Sciatic nerve (tissue), 2 donors: ENCODE measurements at places on chromosomes 1 and 21. TPM values are rescaled to one million over a fixed set of nuclear protein-coding genes. Genes with fewer than 3 reads are reported as not detected.

DNA sequence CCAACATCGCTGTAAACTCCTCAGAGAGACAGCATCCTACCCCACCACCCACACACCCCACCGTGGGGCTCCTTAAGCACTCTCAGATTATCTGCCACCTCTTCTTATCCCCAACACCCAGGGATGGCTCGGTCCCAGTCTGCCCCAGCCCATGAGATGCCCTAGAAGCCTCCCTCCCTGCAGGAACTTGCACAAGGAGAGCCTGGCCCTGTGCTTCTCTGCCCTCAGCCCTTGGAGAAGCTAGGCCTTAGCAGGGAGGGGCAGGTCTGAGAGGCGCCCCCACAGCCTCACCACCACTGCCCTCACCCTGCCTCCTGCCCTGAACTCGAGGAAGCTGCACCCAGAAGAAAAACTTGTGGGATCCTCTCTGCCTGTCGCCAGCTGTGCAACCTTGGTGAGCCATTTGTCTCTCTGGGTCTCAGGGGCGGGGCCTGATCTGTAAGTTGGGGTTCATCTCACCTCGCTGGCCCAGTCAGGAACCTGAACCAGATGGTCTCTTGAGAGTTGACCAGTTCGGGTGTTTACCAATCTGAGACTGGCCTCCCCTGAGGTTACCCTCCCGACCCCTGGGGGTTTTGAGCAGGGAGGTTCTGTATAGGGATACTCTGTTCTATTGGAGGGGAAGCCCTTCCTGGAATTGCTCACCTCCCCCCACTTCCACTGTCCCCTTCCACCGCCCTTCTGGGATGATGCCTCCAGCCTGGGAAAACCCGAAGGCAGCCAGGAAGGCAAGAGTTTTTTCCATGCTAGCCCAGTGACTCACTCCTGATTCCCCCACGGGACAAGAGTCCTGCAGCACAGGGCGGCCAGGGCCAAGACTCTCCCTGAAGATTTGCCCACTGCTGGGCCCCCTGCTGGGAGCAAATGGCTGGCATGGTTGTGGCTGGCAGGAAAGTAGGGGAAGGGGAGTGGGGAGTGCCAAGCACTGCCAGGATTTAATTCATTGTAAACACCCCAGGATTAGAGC lies at the start of gene S100A3:
TSS of gene S100A3 (minus strand) at position 537 of the 967 bp plus-strand sequence. CDS start 773 bp downstream, outside the sequence.
- DNase-seq: peak; percentile 75

- no peak for DNase-seq
These were observed 887.8 kb upstream of the NCAM2 start for GRCh38 chr21:20110368-20110767.

The PM20D1 gene
- 3.9 TPM for total RNA-seq

DNA sequence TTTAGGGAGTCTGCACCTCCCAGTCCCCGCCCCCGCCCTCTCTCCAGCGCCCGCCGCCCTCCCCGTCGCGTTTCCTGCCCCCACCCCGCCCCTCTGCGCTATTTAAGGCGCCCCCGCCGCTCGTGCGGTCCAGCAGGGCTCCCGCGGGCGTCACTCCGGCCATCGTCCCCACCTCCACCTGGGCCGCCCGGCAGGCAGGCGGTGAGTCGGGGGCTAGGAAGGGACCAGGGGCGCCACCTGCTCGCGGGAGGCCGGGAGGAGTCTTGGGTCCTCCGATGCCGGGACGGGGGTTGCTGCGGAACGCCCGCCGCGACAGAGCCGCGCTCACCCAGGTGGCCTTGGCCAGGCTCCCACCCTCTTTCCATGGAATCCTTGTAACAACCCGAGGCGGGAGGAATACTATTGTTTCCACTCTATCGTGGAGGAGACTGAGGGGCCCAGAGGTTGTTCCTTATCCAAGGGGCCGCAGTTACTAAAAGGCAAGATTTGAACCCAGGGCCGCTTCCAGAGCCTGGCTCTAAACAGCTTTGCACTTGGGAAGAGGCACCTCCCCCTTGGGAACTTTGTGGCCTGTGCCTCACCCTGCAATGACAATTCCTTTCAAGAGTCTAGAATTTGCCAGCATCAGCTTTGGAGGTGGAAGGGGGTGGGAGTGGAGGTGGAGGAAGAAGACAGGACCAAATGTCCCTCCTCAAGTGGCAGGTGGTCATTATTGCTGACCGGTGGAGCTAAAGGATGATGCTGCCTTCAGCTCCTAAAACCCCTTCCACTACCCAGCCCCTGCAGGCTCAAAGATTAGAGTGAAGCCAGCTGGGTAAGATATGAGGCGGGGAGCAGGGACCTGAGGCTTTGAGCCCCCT lies at the start of gene GJA4:
TSS of gene GJA4 (plus strand) at position 132 of the 860 bp plus-strand sequence. CDS start 1,215 bp downstream, outside the sequence.
- DNase-seq: no peak

DNA sequence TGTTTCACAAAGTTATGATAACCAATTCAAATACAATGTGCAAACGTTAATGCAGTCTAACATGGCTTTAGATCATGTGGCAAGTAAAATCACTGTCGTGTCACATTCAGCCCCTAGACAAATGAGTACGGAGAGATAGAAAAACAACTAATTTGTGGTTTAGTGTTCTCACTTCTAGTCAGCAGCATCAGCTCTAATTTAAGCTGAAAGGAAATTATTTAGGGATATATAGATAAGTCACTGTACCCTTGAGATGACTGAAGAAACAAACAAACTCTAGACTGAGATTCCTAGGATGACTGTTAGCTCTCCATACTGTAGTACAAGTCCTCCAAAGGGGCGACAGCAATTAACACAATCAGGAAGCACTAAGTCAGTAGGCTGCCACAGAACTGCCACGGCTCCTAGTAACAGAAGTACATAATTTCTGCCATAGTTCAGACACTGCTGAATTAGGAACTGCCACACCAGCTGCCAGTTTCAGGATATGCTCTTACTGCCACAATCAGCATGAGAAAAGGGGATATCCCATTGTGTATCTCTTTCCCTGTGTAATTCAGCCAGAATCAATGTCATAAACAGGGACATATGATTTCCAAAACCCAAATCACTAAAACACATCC lies 150.4 kb upstream of the NEGR1 start:
- DNase-seq: no peak

- no peak for DNase-seq
These were observed 55.8 kb downstream of the DOP1B start for GRCh38 chr21:36212513-36212780.

- DNase-seq: no peak
These were observed 250.0 kb downstream of the GRIK3 start for GRCh38 chr1:36784147-36784859.

The DCLRE1B gene
- total RNA-seq: 5.3 TPM

DNA sequence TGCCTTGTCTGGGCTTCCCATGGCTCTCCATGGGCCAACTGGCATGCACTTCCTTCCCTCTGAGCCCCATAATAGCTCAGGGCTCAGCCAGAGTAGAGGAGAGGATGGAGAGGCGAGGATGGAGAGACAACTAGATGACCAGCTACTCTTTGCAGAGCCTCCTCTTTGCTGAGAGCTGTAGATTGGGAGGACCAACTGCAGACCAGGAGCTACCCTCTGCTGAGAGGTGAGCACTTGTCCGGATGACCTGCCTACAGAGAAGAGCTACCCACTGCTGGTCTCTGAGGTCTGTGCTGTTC lies 58.0 kb upstream of the ETV3 start:
- no peak for DNase-seq

The IQGAP3 gene
- 0.76 TPM for total RNA-seq

GRCh38 chr1:46289976-46290375 lies 13.4 kb downstream of the LRRC41 start:
- no peak for DNase-seq

The DAB1 gene
- total RNA-seq: 10.5 TPM

DNA sequence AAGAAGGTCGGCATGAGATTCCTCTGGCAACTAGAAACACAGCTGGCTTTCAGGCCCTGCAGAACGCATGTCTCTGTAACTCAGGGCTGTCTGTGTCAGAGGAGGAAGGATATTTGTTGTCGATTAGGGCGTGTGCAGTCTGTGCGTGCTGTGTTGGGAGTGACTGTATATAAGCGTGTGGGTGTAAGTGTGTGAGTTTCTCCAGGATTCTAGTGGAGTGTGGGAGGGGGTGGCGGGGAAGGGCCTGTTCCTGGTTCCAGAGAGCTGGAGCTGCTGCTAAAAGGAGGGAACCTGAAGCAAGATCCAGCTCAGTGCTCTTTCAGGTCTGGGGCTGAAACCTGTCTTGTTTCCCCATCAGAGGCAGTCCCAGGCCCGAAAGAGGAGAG lies 74.3 kb downstream of the SLC16A1 start:
- no peak for DNase-seq

The RPTN gene
- not detected for total RNA-seq

GRCh38 chr1:84347932-84348555 lies 46.5 kb downstream of the SAMD13 start:
- no peak for DNase-seq

The S100A7 gene
- total RNA-seq: 0.85 TPM

DNA sequence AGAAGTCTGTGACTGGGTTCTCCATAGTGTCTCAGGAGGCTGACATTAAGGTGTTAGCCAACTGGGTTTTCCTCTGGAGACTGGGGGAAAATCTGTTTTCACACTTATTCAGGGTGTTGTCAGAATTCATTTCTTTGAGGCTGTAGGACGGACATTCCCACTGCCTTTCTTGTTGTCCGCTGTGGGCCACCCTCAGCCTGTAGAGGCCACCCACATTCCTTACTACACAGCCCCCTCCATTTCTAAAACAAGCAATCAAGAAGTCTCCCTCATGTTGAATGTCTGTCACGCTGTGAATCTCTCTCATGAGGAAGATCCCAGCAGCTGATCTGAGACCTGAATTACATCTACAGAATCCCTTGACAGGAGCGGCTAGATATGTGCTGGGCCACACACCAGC lies 295.5 kb upstream of the RUNX1 start:
- no peak for DNase-seq

The LCE3D gene
- not detected for total RNA-seq

DNA sequence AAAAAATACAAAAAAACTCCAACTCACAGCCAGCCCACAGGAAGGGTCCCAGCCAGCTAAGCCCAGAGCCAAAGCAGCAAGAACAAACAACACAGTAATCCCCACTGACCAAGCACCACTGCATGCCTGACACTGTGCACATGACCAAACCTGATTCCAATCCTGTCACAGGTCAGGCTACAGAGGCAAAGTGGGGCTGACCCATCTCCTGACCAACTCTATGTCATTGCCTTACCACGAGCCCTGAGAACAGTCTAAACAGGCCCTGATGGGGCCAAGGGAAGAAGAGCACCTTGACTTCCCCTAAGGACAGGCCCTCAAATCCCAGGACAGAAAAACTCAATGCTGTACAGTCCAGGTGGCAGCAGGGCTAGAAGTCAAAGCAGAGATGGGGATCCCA lies 2.4 kb downstream of the LSS start:
- no peak for DNase-seq

GRCh38 chr1:226569879-226570547 lies 21.4 kb downstream of the STUM start:
- DNase-seq: no peak

DNA sequence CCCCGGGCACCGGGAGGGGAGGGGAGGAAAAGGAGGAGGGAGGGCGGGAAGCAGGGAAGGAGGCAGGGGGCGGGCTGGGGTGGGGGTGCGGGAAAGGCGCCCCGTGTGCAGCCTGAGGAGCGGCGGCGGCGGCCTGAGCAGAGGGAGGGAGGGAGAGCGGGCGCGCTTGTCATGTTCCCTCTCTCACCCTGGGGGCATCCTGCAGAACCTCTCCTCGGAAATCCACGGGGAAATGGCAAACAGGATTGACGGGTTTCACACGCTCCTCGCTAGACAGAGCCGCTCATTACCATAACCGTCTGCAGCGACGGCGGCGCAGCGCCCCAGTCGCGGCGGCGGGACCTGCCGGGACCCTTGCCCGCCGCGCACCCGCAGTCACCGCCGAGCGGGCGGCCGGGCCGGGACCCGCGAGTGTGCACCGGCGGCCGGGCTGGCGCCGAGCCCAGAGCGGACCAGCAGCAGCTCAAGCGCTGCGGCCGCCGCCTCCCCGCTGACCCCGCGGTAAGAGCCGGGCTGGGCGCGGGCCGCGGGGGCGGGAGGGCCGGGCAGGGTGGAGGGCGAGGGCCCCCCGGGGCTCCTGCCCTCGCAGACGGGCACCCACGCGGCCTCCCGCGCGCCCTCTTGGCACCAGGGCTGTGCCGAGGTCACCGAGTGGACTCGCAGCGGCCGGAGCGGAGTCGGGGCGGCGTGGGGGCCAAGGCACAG lies at the start of gene SERTAD4:
TSS of gene SERTAD4 (plus strand) at position 286 of the 705 bp plus-strand sequence. CDS start 5,165 bp downstream, outside the sequence.
- DNase-seq: no peak

GRCh38 chr1:214021321-214021720 lies 33.5 kb downstream of the PROX1 start:
- no peak for DNase-seq

DNA sequence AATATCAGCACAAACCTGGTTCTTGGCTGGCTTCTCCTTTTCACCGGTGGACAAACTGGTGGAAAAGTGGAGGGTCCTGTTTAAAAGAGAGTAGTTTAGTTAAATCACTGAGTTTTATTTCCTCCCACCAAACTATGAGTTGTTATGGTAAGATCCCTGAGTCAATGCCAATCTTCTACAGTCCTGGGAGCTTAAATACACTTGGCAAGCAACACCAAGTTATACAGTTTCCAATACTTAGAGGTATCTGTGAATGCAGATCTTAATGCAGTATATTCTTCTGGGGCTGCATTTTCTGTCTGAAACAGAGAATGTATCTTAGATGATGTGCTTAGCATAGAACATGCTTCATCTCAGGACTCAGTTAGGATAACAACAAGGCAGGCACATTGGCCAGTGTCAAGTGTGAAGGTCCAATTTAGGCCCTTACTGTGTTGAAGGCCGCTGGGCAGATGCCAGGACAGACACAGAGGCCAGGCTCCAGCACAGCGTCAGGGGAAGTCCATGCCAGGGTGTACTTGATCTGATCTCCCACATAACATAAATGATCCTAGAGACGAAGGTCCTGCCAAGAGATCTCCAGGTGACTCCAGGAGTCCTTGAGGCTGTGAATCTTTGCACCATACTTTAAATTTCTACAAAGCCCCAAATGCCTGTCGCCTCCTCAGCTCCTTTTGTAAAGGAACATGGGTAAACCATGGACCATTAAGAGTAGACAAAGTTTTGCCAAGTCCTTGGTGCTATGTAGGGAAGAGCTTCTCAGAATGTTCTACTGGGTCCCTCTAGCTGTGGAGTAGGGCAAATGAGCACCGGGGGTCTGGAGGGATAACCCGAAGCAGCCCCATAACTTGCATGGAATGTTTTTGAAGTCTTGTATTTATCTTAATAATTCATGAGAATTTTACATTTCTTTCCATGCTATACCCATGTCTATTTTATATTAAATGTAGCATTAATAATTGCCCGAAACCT lies 76.8 kb downstream of the KCNJ15 start:
- DNase-seq: no peak

GRCh38 chr1:246703581-246703980 lies 20.6 kb upstream of the SCCPDH start:
- DNase-seq: no peak

GRCh38 chr1:207241164-207241934 lies 80.1 kb upstream of the CD55 start:
- DNase-seq: no peak

GRCh38 chr1:74478979-74479378 lies 33.4 kb downstream of the LRRC53 start:
- no peak for DNase-seq

- no peak for DNase-seq
These were observed 28.7 kb downstream of the KCNA3 start for GRCh38 chr1:110645821-110646735.

The S100A7A gene
- not detected for total RNA-seq
